Fibroblast of the aortic adventitia (primary cell): ENCODE measurements at places on chromosomes 6 and 20. TPM values are rescaled to one million over a fixed set of nuclear protein-coding genes. Genes with fewer than 3 reads are reported as not detected.

Gene KIF25
- not detected in 2 replicates for total RNA-seq

Gene LRFN2
- not detected in 2 replicates for total RNA-seq

Gene AURKA
- total RNA-seq = 2.1 and 29.1 TPM in 2 replicates

Gene RAB44
- total RNA-seq = not detected in 2 replicates

Gene MACROD2
- total RNA-seq = 1.3 and 16.4 TPM in 2 replicates

Gene BEND6
- 15.3 and 34.8 TPM in 2 replicates for total RNA-seq

Gene EMILIN3
- not detected in 2 replicates for total RNA-seq

Gene NOL4L
- total RNA-seq = 4.5 and 5.8 TPM in 2 replicates
